ENCODE measurements at places on chromosomes 16 and 17. TPM values are rescaled to one million over a fixed set of nuclear protein-coding genes. Genes with fewer than 3 reads are reported as not detected.

Gene HAPSTR1
- 50.1 TPM for total RNA-seq

Gene PDIA2
- total RNA-seq, result not detected

DNA sequence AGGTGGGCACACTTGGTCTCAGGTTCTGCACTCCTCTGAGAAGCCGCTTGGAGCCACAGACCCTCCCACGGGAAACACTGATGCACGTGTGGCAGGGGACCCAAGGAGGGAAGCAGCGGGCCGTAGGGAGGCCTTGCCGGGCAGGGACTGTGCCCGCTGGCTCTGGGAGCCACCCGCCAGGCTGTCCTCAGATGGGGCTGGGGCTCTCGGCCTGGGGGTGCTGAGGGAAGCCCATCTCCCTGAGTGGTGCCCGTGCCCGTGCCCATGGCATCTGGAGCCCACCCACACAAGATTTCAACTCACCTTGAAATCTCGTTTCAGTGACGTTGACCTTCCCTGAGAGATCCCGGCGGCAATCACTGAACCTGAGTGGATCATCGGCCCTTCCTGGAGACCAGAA lies 12.6 kb upstream of the CCDC154 start:
- ATAC-seq, result no peak

DNA sequence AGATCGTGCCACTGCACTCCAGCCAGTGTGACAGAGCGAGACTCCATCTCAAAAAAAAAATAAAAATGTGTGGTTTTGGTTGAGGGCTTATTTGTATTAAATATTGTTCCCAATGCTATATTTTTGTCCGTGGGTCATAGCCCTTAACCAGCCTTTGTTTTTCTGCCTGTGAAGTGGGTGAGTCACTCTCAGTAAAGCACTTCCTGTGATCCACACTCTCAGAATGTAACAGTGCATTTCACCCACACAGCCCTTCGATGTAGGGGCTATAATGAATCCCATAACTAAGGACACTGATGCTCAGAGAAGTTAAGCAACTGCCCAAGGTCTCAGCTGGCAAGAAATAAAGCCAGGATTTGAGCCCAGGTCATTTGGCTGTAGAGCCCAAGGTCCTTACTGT lies 34.7 kb upstream of the POLR3E start:
- no peak for ATAC-seq

GRCh38 chr17:43367737-43368242 lies 31.0 kb upstream of the ARL4D start:
- peak; percentile 54 for ATAC-seq

DNA sequence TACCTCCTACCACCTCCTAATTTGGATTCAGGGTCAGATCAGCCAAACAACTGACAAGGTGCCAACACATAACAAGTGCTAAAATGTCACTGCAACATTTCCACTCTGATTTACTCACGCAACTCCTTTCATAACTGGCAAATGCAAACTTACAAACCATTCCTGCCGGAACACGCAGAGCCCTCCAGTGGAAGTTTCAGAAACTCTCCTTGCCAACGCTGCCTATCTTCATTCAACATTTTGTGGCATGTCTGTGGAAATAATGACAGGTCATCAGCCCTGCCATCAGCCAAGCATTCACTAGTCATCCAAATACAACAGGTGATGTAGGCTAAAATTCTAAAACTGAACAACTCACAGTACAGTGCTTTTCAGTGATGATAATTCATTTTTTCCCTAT lies 37.7 kb upstream of the OR3A1 start:
- ATAC-seq, result no peak

DNA sequence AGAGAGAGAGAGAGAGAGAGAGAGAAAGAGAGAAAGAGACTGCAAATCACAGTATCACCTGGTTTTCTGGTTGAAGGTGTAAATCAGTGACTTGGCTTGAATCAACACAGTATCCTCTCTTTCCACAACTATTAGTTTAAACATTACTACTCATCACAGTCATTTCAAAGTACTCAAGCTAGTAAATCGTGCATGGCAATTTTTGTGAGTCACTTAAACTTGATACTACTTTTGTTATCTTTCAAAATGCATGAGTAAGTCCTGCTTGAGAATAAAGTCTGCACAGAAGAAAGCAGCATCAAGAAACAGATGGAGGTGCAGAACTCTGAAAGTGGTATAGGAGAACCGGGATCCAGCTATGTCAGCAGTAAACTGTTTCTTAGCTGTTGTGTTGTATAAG lies 535.4 kb downstream of the CDH8 start:
- no peak for ATAC-seq

DNA sequence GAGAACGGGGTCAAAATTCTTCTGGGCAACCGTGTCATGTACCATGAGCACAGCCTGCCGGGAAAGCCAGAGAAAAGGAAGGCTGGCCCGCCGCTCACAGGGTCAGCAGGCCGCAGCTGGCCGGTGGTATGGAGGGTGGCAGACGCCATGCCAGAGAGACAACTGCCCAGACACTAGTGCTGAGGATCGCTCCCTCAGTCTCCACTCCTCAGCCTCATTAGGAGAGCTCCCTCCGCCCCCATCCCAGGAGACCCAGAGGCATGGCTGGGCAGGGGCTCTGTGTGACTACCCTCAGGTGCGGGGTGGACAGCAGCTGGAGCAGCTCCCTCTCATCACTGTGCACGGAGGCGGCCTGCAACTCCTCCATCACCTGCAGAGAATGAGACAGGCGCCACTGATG lies 3.2 kb downstream of the MPP3 start:
- ATAC-seq, result no peak

GRCh38 chr17:65666876-65667321 lies 105.5 kb upstream of the AXIN2 start:
- ATAC-seq, result no peak

- no peak for ATAC-seq
These were observed 139.7 kb downstream of the SLC39A11 start for GRCh38 chr17:72952641-72953315.

DNA sequence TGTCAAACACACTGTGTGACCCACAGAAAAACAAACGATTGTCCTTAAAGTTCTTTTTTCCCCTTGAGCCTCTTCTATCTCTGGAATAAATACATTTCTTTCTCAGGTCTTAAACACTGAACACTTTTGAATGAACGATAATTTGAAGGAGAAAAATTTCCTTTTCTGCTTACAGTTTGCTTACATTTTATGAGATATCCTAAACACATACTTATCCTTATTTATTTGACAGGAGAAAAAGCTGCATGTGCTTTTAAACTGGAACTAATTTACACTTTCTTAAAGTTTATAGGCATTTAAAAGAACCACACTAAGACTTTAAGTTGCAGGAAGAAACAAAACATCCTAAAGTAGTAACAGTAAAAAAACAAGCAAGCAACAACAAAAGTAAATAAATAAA lies 4.7 kb upstream of the IGF2BP1 start:
- no peak for ATAC-seq

- ATAC-seq, result no peak
These were observed 219.5 kb downstream of the MSI2 start for GRCh38 chr17:57475796-57476195.

- ATAC-seq, result no peak
These were observed 39.4 kb downstream of the MYH11 start for GRCh38 chr16:15817446-15817845.

DNA sequence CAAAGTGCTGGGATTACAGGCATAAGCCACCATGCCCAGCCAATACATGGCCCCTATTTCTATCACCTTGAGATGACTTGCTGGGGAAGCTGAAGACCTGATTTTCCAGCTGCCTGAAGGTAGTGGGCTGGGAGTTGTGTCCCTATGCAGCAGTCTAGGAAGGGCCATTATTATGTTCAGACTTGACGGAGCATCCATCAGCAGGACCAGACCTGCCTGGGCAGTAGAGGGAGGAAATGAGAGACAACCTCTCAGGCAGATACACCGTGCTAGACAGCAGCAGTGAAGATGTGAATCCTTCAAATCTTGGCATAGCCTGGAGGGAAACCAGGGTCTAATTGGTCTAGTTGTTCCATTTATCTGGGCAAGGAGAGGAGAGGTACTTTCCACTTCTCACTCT lies 35.6 kb upstream of the PHOSPHO1 start:
- peak; percentile 68 for ATAC-seq

DNA sequence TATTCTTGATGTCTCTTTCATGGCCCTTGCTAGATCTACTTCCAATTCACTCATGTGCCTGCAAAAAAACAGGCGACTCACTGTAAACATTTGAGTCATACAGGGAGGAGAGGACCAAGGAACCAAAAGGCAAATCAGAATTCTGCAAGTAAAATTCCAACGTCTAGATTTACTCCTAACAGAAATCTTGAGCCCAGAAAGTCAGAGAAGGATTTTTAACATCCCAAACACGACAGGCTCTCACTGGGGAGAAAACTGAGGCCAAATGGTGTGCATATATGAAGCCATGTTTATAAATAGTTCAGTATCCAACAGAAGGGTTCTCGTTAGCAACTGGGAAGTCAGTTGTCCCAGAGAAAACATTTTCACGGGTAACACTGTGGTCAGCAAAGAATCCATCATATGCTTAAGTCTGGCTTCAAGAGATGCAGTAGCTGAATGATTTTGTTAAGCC lies 40.1 kb downstream of the LITAF start:
- no peak for ATAC-seq

DNA sequence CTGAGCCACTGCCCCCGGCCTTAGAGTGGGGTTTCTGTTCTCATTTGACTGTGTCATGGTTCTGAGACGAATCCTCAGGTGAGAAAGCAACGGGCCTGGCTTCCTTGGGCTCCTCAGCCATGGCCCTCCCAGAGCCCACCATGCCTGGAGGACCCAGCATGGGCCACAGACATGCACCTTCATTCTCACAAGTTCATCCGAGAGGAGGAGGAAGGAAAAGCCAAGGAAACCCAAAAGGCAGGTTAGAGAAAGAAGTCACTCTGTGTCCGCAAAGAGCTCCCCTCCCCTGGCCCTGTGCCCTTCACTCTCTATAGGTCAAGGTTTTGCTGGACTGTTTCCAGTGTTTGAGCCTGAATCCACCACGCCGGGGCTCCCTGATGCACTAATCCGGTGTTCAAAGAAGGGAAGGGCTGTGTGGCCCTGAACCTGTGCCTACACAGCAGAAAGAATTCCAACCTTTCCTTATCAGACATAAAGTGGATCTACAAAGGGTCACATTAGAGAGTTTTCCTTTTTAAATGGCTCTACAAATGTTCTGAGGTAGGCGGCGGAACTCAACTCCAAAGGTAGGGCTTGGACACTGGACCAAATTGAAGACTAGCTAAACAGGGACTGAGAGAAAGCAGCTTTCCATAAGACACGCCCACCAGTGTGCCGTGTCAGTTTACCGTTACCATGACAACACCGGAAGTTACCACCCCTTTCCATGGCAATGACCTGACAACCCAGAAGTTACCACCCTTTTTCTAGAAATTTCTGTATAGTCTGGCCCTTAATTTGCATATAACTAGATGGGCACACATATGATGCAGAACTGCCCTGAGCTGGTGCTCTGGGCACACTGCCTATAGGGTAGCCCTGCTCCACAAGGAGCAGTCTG lies 15.9 kb upstream of the PECAM1 start:
- ATAC-seq, result peak; percentile 46

DNA sequence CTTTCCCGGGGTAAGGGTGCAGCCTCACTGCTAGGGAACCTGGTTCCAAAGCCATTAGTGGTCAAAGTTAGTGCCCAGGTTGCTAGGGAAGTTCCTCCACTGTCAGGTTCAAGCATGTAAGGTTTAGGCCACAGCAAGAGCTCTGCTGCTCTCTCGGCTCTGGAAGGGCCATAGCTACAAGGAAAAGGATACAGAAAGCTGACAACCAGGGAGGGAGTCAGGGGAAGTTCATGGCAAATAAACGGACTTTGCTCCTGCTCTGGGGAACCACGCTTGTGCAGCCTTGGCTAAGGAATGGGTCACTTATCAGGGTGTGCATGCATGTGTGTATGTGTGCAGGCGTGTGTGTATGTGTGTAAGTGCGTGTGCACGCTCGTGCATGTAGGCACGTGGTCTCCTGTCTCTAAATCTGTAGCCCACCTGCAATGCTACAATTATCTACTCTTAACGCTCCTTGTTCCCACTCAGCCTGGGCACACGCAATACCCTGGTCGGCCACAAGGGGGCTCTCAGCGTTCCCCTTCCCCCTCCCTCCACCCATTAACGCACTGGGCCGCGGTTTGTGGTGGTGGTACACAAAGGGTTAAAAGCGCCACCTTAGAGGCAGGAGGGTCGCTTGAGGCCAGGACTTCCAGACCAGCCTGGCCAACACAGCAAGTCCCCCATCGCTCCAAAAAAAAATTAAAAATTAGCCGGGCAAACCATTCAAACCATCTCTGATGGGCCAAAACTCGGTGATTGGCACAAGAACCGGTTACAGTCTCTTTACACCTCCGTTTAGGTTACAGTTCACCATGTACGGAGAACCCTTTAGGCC lies 48.4 kb upstream of the KDM8 start:
- peak; percentile 65 for ATAC-seq

- no peak for ATAC-seq
These were observed 51.2 kb downstream of the SOX9 start for GRCh38 chr17:72171703-72172667.

DNA sequence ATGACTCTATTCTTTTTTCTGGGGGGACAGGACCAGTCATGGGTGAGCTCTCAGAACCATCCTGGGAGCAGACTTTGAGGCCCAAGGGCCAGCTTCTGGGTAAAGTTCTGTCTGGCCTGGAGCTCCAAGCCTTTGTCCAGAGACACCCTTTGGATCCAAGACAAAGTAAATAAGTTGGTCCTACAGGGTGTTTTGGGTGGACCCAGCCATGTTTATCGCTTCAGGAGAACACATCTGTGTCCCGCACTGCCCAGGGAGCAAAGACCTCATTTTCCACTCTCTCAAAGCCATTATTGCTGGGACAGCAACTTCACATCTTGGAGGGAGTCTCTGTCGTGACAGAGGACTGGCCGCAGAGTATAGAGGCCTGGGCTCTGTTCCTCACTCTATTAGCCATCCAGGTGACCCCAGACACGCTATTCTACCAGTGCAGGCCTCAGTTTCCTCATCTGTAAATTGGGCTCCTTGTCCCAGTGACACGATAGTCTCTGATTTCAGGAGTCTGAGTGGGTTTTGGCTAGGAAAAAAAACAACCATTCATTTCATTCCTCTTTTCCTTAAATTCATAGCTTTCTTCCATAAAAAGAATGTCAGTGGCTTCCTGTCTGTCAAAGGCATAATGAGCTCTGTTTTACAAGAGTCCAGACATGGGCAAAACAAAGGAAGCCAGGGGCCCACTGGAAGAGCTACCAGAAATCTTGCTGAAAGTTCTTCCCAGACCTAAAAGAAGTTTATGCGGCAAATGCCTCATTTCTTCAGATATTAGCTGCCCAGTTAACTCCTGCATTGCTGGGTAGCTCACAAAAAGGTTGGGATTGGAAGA lies 62.4 kb downstream of the PECAM1 start:
- no peak for ATAC-seq
